ENCODE measurements at places on chromosomes 5 and 9.
A peak's percentile ranks its signal among the peaks of the same experiment; 100 is the strongest.

DNA sequence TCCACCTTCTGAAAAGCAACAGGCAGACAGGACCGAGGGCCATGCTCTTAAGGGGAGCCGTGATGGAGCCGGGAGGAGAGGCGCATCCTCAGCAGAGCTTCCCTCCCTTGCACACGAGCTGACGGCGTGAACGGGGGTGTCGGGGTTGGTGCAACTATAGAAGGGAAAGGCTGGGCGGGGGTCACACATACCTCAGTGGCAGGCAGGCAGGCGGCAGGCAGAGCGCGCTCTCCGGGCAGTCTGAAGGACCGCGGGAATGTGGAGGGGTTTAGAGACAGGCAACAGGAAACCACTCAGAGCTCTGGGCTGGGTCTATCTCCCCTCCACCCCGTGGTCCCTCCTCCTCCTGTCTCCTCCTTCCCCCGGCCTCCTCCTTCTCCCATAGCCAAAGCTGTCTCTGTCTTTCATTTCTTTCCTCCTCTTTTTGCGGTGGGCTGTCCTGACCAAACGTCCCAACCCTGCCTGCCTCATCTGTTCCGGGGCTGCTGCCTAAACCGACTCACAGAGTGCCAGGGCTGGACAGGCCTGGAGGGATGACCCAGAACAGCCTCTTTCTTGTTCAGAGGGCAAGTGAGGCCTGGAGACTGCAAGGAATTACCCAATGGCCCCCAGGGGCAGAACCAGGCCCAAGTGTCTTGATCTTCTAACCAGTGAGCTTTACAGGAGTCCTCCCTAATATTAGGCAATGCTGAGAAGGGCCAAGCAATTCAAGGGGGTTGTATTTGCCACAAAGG lies at the start of gene SPARC:
TSS of gene SPARC (minus strand) at position 242 of the 734 bp plus-strand sequence. CDS start 10,727 bp downstream, outside the sequence.
- DNase-seq: peak; percentile 98

- no peak for DNase-seq
These were observed 22.4 kb upstream of the MAP1B start for GRCh38 chr5:72084876-72085275.

GRCh38 chr5:35430381-35431162 lies 187.1 kb upstream of the SPEF2 start:
- no peak for DNase-seq

DNA sequence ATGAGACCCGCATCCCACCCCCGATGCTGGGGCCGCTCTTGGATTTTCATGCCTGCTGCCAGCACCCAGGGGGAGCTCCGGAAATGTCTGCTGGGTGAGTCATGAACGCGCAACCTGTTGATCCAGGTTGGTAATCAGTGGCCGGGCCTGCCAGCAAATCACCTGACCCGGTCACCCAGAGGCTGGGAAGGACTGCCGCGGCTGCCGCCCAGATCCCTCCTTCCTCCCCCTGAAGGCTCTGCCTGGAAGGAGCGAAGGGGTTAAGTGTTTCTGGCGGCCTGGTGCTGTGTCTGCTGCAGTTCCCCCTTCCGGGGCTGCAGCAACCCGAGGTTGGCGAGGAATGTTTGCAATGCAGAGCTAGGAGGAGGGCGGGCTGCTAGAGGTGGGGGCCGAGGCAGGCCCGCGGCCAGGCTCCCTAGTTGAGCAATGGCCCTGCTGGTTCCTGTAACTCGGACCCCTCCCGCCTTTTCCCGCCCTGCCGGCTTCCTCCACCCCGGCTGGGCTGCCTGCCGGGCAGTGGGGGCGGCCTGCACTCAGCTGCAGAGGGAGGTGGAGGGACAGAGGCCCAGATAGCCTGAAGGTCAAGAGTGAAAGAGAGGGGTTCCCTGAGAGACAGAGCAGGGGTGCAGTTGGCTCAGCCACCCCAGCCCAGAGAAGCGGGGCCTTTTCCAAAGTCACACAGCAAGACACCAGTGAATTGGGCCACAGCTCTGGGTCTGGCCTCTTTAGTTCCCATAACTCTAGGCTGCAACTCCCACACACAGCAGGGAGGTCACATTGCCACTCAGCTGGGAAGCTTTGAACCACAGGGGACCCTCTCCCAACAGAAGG lies 156.3 kb upstream of the IER5L start:
- DNase-seq: peak; percentile 99

DNA sequence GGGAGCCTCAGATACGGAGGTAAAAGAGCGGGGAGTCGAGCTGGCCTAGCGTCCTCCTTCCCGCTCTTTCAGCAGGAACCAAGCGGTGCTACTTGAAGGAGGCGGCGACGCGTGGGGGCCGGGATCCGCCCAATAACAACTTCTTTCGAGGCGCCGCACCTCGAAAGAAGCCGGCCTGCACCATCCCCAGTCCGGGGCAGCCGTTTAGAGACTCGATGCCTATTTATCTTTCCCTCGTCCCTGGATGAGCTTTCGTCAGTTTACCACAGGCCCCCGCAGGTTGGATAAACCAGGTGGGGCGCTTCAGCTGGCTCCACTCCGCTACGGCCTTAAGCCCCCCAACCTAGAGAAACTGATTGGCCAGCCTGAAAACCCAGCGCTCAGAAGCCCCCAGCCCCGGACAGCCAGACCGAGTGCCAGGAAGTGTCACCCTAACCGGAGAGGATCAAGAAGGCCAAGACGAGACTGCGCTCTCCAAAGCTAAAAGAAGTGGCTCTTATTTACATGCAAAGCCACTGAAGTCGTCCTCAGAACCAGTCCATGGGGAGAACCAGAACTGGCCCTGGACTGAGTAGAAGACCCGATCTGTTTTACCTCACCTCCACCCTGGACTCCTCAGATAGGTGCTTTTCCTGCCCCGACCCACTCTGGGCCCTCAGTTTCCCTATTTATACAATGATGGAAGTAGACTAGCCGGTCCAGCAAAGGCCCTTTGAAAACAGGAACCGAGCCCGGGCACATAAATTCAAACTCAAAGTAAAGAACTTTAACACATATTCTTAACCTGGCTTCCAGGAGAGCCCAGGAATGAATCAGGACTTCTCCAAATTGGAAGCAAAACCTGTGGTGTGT lies 1.4 kb downstream of the HAND1 start:
- DNase-seq: no peak

GRCh38 chr9:122001491-122002201 lies 91.5 kb downstream of the TTLL11 start:
- peak; percentile 63 for DNase-seq

GRCh38 chr9:21413624-21414023 lies 4.7 kb downstream of the IFNA8 start:
- DNase-seq: no peak

DNA sequence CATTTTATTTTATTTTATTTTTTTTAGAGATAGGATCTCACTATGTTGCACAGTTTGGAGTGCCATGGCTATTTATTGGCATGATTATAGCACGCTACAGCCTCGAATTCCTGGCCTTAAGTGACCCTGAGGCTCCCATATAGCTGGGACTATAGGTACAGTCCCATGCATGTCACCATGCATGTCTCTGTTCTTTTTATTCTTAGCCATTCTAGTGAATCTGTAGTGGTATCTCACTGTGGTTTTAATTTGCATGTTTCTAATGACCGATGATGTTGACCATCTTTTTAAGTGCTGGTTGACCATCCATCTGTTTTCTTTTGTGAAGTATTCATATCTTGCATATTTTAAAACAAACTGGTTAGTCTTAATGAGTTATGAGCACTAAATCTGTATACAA lies 76.1 kb downstream of the SLC44A1 start:
- no peak for DNase-seq

- DNase-seq: no peak
These were observed 119.4 kb upstream of the PUM3 start for GRCh38 chr9:2963307-2963706.

- DNase-seq: no peak
These were observed 590.5 kb upstream of the RORB start for GRCh38 chr9:73906671-73907070.

GRCh38 chr5:59790776-59791475 lies 102.6 kb downstream of the PDE4D start:
- DNase-seq: no peak

DNA sequence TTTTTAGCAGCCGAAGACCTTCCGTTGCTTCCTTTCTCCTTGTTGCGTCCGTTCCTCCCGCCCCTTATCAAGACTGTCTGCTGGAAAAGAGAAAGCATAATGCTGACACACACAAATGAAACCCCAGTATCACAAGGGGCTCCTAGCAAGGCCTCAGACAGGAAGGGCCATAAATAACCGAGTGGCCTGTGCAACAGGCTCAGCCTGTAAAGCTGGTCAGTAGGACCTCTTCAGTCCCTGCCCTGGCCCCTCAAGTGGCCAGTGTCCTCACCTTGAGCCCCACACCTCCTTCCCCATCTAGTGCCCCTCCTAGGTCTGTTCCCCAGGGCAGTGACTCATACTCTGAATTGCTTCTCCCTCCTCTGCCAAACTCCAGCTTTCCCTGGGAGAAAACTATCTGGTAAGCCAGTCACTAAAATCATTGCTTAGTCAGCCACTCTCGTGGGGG lies 174.6 kb upstream of the IL12B start:
- peak; percentile 78 for DNase-seq

DNA sequence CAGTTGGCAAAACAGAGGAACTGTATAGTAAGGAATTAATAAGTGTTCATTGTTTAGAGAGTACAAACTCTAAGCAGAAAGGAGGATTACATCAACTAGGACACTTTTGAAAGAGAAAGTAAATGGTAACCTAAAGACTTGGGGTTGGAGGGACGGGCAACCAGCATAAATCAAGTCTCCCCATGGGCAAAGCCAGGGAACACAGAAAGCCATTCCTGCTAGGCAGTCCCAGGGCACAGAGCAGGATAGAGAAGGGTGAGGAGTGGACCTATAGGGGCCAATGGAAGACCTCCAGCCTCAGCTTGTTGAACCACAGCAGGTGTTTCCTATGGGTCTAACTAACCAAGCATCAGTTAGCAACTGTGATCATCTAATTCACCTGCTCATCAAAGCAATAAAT lies 9.2 kb upstream of the ERAP1 start:
- no peak for DNase-seq

GRCh38 chr5:143757116-143757515 lies 54.8 kb upstream of the HMHB1 start:
- no peak for DNase-seq

GRCh38 chr5:139451878-139452660 lies 10.5 kb downstream of the ECSCR start:
- DNase-seq: no peak

DNA sequence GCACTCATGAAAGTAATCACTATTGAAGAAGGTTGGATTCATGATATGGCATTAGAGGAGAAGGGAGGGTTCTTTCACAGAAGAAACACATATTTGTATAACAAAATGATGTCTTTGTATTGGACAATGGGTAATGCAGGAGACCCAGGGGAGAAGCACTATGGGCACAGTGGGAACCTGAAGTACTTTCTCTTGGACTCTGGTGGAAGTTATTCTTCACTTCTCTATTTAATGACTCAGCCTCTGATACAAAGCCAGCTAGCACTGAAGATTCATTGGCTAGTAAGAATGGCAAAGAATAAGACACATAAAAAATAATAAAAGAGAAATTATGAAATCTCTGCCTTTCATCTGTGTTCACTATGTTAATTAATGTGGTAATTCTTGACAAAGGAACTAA lies 149.9 kb upstream of the PRR16 start:
- DNase-seq: no peak

GRCh38 chr5:64925123-64925522 lies 156.4 kb downstream of the CWC27 start:
- DNase-seq: no peak

GRCh38 chr5:21398511-21398910 lies 1410.5 kb upstream of the CDH18 start:
- DNase-seq: no peak

DNA sequence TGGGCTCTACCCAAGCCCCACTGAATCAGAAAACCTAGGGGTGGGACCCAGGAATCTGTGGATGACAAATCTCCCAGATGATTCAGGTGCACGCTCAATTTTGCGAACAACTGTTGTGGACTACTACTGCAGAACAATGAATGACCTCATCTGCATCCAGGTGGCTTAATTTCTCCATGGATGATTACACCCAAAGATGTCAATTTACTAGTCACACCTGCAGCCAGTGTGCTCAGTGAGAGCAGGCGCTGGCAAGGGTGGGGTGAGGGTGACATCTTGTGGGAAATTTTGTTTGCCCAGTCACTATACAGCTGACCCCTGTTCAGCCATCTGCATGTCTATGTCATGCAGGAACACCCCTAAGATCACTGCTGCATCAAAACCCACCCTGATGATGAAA lies 118.2 kb downstream of the ENTREP1 start:
- DNase-seq: no peak

- DNase-seq: peak; percentile 92
These were observed 89.3 kb upstream of the DMRT1 start for GRCh38 chr9:752201-752600.

GRCh38 chr5:86605881-86606280 lies 11.9 kb upstream of the COX7C start:
- DNase-seq: no peak

GRCh38 chr9:14354201-14354600 lies 40.3 kb upstream of the NFIB start:
- DNase-seq: no peak

DNA sequence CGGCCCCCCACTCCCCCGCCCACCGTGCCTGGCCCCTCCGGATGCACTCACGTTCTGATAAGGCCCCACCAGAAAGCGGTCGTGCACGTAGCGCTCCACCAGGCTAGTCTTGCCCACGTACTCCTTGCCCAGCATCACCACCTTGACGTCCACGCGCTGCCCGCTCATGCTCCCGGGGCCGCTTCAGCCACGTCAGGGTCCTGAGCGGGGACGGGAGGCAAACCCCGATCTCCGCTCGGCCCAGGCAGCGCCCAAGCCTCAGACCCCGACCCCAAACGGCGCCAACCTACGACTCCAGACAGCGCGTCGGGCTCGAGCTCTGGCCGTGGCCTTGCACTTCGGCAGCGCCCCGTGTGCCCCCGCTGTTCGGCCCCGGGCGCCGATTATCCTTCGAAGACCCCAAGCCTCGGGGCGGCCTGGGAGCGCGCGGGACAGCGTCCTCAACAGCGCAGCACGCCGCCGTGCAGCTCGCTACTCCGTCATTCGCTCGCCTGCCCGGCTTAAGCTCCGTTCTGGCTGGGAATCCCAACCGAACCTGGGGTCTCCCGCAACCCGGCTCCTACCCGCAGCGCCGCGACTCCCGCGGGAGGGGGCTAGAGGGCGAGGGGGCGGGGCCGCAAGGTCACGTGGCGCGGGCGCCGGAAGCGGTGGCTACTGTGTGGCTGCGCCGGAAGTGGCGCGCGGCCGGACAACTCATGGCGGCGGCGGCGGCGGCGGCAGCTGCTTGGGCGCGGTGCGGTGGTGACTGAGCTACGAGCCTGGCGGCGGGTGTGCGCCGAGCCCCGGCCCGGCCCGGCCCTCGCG lies at the start of the genes PRELID1 and RAB24:
TSS of gene PRELID1 (plus strand) at position 679 of the 804 bp plus-strand sequence. CDS start 187 bp downstream, outside the sequence.
TSS of gene RAB24 (minus strand) at position 599 of the 804 bp plus-strand sequence. CDS start at position 168, 431 bp downstream.
- DNase-seq: peak; percentile 83

GRCh38 chr9:81320909-81321482 lies 368.4 kb downstream of the TLE1 start:
- DNase-seq: no peak

DNA sequence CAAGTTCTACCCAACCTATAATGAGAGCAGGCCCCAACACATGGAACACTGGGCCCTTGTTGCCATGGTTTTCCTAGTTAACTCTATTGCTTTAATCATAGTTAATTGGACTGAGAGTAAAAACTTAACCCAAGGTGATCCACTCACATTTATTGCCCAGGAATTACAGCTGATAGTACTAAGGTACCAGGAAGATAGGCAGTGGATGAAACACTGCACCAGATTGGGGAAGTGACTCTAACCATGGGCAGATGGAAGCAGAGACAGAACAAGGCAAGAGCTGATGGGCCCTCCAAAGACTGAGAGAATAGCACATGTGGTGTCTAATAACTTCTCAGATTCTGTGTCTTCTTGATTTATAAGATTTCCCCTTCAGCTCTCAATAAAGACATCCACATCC lies 145.7 kb upstream of the TRIM32 start:
- no peak for DNase-seq

- DNase-seq: no peak
These were observed 601.0 kb upstream of the ACO1 start for GRCh38 chr9:31783491-31783890.
